ENCODE measurements at places on chromosomes 1 and 21.

DNA sequence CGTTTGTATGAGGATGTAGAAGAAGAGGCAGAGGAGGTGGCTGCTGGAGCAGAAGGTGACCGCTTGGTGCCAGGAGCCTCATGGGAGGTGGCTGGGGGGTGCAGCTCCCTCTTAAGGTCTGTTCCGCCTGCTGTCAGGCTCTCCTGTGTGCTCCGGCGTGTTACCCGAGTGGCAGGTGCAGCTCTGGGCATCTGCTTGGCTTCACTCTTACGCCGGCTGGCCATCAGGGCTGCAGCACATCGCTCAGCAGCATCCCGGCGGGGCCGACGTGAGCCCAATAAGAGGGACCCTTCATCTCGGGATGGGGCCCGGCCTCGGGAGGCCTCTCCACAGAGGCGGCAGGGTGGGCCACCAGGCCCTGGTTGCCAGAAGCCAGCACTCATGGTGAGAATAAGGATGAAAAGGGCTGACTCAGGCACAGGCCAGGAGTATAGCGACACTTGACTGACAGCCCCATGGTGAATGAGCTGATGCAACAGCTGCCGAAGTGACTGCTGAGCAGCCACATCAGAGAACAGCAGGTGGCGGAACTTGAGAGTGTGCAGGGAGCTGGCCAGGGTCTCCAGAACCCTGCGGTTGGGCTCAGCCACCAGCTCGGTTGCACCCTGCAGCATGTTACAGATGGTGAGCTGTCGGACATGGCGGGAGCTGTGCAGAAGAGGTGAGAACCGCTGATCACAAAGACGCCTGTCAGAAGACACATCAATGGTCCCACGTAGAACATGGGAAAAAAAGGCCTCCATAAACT is 17.5 kb downstream of the LRRC41 start:
- no peaks in the 10 kb centered on the region for H3K36me3 ChIP-seq
- DNase-seq, result no peak
- H3K27ac ChIP-seq, result no peak overlapping the region
- H3K27me3 ChIP-seq, result no peaks in the 10 kb centered on the region
- no peaks in the 10 kb centered on the region for H3K4me1 ChIP-seq

GRCh38 chr21:34086887-34087306 is 13.5 kb downstream of the MRPS6 start:
- H3K27me3 ChIP-seq, result no peaks in the 10 kb centered on the region
- no peak overlapping the region for H3K27ac ChIP-seq
- no peak overlapping the region for H3K4me3 ChIP-seq
- DNase-seq, result no peak
- H3K4me1 ChIP-seq, result no peaks in the 10 kb centered on the region
- H3K36me3 ChIP-seq, result no peaks in the 10 kb centered on the region

DNA sequence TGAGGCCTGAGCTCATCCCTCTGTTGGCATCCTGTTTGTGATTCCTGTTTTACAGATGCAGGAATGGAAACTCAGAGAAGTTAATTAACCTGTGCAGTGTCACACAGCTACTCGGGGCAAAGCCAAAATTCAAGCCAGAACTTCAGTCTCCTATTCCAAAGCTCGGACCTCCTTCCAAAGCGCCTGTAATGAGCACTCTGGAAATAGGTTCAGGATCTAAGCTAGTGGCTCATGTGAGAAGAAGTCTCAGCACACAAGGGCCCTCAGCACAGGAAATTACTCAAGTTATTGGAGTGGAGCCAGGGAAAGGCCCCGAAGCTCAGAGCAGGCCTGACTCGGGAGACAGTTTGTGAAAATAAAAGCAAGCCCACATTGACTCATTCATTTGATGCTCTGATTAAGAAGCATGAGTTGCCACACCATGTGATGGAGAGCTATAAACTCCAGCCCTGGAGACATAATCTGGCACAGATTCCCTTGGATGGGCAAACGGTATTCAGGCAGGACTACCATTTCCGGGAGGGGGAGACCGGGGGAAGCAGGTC is 50.6 kb upstream of the LYST start:
- no peaks in the 10 kb centered on the region for H3K27me3 ChIP-seq
- H3K4me1 ChIP-seq, result peaks cover 4% of the 10 kb centered on the region
- no peak overlapping the region for H3K4me3 ChIP-seq
- DNase-seq, result peak; percentile 92
- H3K27ac ChIP-seq, result peak overlapping the region; percentile 78
- no peaks in the 10 kb centered on the region for H3K36me3 ChIP-seq

DNA sequence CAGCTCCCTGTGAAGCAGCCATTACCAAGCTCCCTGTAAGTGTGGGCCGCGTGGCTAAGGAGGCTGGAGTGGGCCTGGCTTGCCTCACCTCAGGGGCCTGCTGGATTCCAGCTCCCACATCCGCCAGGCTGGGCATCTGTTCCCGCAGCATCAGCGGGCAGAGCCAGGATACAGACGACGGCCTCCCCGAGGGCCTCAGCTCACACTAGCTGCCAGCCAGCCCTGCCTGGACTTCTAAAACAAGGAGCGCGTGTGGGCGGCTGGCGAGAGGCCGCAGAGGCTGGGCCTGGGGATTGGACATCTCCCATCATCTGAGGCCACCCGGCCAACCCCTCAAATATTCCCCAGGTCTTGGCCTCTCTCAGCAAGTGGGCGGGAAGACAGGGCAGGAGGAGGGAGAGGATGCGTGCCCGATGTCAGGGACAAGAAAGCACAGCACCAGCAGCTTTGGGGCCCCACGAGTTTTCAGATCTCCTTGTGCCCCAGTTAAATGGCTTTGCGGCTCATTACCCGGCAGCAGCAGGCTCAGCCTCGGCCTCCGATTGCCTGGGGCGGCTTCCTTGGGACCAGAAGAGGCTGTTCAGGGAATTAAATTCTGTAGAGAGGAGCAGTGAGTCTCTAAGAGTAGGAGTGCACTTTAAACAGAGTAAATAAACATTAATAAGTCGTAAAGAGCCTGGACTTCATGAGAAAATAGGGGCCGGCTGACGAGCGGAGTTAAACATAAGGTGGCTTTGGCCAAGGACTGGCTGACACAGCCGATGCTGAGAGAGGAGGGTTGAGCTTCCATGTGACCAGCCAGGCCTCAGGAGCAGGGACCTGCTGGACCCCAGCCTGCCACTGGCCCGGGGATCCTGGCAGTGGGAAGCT is 208.9 kb upstream of the C1orf174 start:
- DNase-seq, result no peak
- H3K27ac ChIP-seq, result no peak overlapping the region
- no peaks in the 10 kb centered on the region for H3K27me3 ChIP-seq
- H3K36me3 ChIP-seq, result no peaks in the 10 kb centered on the region
- no peaks in the 10 kb centered on the region for H3K4me1 ChIP-seq

DNA sequence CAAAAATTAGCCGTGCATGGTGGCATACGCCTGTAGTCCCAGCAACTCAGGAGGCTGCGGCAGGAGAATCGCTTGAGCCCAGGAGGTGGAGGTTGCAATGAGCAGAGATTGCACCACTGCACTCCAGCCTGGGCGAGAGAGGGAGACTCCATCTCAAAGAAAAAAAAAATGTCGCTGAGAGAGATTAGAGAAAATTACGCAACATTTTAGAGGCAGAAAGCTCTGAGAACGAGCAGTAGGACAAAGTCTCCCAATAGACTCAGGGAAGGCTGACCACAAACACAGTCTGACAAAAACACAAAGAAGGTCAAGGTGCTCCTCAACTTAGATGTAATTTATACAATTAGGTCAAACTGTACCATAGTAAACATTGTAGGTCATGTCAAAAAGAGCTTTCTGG is 367.6 kb upstream of the ZRANB2 start:
- H3K4me1 ChIP-seq, result no peaks in the 10 kb centered on the region
- no peak for DNase-seq
- H3K36me3 ChIP-seq, result no peaks in the 10 kb centered on the region

DNA sequence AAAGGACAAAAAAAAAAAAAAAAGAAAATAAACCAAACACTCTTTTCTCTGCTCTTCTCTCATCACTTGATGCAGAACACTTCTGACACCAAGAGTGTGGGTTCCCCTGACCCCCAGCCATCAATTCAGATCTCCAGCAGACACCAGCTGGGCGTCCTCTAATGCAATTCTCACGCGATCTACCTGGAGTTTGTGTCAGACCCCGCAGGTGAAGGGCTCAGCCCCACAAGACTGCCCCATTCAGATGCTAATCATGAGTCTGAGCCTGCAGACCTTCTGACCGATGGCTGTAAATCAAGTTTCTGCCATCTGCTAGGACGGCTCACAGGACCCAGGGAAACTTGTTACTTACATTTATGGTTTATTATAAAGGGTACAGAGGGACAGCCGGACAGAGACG is 133.6 kb upstream of the C1orf174 start:
- H3K27me3 ChIP-seq, result no peaks in the 10 kb centered on the region
- H3K4me1 ChIP-seq, result no peaks in the 10 kb centered on the region
- H3K4me3 ChIP-seq, result no peak overlapping the region
- H3K27ac ChIP-seq, result no peak overlapping the region
- DNase-seq, result no peak

DNA sequence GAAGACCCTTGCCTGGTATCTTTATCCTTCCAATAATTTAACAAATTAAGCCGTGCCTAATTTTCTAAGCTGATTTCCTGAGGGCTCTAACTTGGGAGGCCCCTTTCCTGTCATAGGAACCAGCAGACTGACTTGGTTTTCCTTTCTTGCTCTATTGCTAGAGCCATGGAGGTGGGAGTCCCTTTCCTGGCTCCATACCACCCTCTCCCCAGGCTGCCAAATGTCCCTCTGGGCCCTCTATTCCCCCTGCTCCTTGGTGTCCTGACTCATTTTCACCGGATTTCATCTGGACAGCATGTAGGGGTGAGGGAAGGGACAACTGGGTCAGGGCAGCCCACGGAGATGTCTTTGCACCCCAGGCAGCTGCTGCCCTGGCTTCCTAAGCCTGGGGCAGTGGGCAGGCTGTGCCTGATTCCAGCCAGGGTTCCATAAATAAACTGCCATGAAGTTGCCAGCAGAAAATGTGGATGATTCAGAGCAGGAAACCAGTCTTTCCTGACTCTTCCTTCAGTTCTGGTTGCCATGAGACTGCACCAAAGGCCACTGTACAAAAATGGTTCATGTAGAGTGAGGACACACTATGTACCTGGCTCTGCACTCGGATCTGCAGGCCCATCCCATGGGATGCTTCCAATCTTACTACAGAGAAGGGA is 38.0 kb upstream of the SERBP1 start:
- no peaks in the 10 kb centered on the region for H3K4me1 ChIP-seq
- no peak overlapping the region for H3K4me3 ChIP-seq
- no peak overlapping the region for H3K27ac ChIP-seq
- no peaks in the 10 kb centered on the region for H3K36me3 ChIP-seq
- no peaks in the 10 kb centered on the region for H3K27me3 ChIP-seq
- DNase-seq, result no peak

GRCh38 chr1:204473400-204473965 is 21.1 kb downstream of the PIK3C2B start:
- H3K4me3 ChIP-seq, result no peak overlapping the region
- H3K27me3 ChIP-seq, result no peaks in the 10 kb centered on the region
- peaks cover 5% of the 10 kb centered on the region for H3K4me1 ChIP-seq
- H3K36me3 ChIP-seq, result no peaks in the 10 kb centered on the region

DNA sequence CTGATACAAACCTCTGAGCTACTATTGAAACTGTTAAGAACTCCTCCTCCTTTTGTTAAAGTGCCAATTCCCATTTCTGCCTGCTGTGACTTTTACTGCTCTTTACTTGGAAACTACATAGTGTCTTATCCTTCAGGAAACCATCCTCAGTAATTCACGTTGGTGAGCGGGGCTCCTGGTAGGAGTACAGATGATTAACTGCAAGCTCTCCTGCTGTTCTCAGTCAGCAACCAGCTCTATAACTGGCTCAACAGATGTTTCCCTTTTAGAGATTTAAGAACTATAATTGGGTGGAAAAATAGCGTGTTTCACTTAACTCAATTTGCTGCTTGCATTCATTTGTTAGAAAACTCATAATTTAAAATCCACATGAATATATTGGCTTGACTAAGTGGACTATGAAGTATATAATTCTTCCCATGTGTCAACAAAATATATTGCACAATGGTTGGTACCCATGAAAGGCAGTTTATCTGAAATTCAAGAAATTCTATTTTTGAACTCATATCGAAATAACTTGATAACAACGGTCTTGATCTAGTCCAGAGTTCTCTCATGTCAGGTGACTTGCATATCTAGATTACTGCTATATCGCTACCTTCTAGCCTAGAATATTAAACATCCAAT is 574.0 kb downstream of the KCNT2 start:
- H3K4me1 ChIP-seq, result no peaks in the 10 kb centered on the region
- H3K4me3 ChIP-seq, result no peak overlapping the region
- DNase-seq, result no peak
- H3K36me3 ChIP-seq, result no peaks in the 10 kb centered on the region
- H3K27me3 ChIP-seq, result no peaks in the 10 kb centered on the region
- H3K27ac ChIP-seq, result no peak overlapping the region

GRCh38 chr1:25184001-25184762 is 48.1 kb downstream of the SYF2 start:
- no peaks in the 10 kb centered on the region for H3K4me1 ChIP-seq
- H3K27ac ChIP-seq, result no peak overlapping the region
- H3K4me3 ChIP-seq, result no peak overlapping the region
- H3K36me3 ChIP-seq, result no peaks in the 10 kb centered on the region
- DNase-seq, result no peak

DNA sequence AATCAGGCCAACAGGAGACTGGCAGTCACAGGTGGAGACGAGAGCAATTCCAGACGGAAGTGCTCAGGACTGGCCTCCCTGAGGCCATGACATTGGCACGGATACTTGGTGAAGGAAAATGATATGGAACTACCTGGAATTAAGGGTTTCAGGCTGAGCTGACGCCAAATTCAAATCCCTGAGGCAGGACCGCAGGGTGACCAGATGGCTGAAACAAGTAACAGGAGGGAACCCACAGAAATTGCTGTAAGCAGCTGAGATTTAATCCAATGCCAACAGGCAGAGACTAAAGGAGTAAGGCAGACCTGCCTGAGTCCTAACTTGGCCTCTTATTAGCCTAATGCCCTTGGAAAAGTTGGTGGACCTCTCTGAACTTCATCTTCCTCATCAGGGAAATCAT is 76.2 kb downstream of the ERG start:
- no peak overlapping the region for H3K27ac ChIP-seq
- H3K4me3 ChIP-seq, result no peak overlapping the region
- H3K36me3 ChIP-seq, result no peaks in the 10 kb centered on the region
- no peaks in the 10 kb centered on the region for H3K27me3 ChIP-seq
